ENCODE measurements at places on chromosomes 12 and 14. TPM values are rescaled to one million over a fixed set of nuclear protein-coding genes. Genes with fewer than 3 reads are reported as not detected.

CACNA1C gene
- total RNA-seq, result 0.98 TPM

MMP14 gene
- 400 TPM for total RNA-seq

NR1H4 gene
- not detected for total RNA-seq

TOMM20L gene
- total RNA-seq, result not detected

TMEM233 gene
- under 0.01 TPM for total RNA-seq

DCN gene
- 1.4 TPM for total RNA-seq

VRTN gene
- total RNA-seq, result not detected

GNPTAB gene
- total RNA-seq, result 36.1 TPM

DNAJC22 gene
- total RNA-seq, result 0.29 TPM

DDN gene
- total RNA-seq, result 0.65 TPM

ERBB3 gene
- total RNA-seq, result 0.48 TPM

RPGRIP1 gene
- total RNA-seq, result not detected

MIS18BP1 gene
- total RNA-seq, result 40.8 TPM

KIF26A gene
- total RNA-seq, result 14.6 TPM

RNASE2 gene
- total RNA-seq, result not detected

EFS gene
- total RNA-seq, result not detected

LUM gene
- 1.2 TPM for total RNA-seq

ZC2HC1C gene
- total RNA-seq, result 0.67 TPM

CNTN1 gene
- under 0.01 TPM for total RNA-seq

Data from vein endothelial cell (primary cell).